ENCODE measurements at places on chromosomes 6 and 20.

DNA sequence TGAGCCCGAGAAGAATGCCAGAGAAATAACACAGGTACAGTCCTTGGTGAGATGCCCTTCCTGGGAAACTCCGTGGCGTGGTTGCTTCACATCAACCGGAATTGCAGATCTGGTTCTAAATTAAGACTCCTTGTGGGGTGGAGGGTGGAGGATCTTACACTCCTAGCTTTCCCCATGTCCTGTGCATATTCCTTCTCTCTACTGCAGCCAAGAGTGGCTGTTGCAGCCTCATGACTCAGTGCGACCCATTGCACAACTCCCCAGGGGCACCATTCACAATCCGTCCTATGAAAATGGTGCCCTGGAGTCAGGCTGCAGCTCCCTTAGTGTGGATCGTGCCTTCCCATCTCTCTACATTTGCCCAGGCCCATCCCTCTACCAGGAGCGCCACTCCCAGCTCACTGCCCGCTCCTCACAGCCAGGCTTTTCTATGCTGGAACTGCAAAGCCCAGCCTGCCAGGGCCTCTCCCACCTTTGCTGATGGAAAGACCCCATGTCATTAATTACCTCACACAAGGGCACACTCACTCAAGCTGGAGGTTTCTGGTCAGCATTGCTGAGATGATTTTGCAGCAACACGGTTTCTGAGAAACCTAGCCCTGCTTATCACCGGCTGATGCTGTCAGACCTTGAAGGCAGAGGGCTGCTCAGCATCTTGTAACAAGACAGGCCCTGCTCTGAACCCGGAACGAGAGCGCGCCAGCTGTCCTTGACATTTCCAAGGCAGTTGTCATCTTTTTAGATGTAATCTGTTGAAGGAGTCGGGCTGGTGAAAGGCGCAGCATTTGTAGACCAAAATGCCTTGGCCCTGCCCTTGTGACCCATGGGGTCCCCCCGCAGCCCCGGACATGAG, 39.7 kb downstream of the SIRPA start:
- DNase-seq: peak; percentile 88

GRCh38 chr20:17971300-17972013, 2.6 kb downstream of the MGME1 start:
- DNase-seq: no peak

- DNase-seq: no peak
Measured at GRCh38 chr20:33113387-33113908, 34.0 kb downstream of the BPIFB4 start.

DNA sequence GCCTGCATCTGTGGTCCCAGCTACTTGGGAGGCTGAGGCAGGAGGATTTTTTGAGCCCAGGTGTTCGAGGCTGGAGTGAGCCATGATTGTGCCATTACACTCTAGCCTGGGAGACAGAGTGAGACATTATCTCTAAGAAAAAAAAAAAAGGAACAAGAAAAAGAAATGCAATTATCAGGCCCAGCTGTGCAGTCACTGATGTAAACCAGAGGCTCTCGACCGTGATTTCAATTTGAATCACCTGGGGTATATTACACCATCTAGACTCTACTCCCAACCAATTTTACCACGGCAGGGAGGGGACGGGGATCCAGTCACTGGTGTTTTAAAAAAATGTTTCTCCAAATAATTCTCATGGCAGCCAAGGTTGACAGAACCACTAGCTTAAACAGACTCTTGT, 48.8 kb upstream of the NKX2-2 start:
- no peak for DNase-seq

DNA sequence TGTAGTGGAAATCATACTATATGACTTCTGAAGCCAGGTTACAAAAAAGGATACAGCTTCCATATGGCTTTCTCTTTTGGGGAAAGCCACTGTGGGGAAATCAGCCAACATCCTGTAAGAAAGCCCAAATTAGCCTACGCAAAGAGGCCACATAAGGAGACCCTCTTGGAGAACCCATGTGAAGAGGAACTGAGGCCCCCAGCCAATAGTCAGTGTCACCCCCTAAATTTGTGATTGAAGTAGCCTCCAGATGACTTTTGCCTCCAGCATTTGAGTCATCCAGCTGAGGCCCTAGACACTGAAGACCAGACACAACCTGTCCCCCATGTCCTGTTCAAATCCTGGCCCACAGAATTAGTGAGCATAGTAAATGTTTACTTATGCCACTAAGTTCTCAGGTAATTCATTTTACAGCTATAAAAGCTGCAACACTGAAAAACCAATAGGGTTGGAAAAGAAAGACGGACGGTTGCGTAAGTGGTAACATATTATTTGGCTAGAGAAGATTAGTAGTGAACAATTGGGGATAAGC, 60.4 kb downstream of the HMGCLL1 start:
- DNase-seq: no peak

DNA sequence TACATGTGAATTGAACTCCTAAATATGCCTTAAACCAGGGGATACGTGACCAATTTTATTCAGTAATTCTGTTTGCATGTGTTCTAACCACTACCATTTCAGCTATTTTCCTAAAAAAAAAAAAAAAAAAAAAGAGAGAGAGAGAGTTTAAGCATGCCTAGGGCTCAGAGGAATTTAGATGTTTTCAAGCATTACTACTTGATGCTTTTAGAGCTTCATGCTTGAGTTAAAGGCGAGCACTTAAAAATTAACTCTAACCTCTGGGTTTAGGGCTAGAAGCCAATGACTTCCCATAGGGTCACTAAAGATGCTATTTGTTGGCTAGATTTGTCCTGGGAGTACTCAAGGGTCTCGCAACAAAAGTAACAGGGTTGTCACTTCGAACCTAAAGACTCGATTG, 217.7 kb downstream of the ATXN1 start:
- DNase-seq: no peak

DNA sequence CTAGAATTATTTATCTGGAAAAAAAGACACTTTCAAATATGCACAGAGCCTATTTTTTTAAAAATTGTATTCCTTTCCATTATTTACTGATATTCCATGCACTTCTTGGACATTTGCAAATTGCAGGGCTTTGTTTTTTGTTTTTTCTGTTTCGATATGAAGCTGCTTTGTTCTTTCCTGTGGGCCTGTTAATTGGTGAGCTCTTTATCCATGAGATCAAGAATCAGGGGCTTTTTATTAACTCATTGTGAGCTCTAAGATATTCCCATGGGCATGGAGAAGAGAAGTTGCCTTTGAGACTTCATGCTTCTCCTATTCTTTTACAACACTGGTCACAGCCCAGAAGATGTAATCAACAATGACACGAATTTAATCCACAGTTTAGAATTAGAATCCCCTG, 145.1 kb downstream of the SAMD5 start:
- no peak for DNase-seq

DNA sequence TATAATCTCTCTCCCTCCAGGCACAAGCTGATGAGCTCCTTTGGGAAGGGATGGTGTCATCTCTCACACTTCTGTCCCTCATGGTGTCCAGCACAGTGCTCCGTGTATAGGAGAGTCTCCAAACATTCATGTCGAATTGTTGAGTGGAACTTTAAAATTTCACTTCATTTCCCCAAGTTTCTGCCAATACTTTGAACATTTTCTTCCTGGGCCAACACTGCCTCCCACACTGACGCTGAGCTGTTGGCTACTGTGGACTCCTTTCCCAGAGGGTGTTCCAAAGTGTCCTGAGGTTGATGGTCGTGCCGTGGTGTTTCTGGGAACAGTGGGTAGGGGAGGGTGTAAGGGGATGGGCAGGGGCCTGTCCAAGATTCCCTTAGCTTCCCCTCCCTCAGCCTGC, 122.7 kb downstream of the TIAM2 start:
- no peak for DNase-seq

DNA sequence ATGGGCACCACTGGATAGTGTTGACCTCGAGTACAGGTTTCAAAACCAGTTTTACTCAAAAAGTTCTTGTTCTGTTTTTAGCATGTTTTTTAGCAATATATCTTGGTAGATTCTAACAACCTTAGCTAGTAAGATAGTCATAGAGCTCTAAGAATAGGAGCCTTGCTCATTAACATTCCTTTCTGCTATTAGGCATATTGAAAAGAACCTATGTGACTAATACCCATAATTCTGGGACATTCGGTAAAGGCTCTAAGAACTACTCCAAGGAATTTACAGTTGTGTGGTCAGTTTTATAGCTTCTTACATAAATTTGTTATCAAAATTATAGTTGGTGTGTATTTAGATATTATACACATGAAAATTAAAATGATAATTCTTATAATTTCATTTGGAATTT, 11.6 kb downstream of the SLC9A8 start:
- peak; percentile 9 for DNase-seq

GRCh38 chr6:30206152-30206551, 7.1 kb downstream of the TRIM26 start:
- DNase-seq: no peak

DNA sequence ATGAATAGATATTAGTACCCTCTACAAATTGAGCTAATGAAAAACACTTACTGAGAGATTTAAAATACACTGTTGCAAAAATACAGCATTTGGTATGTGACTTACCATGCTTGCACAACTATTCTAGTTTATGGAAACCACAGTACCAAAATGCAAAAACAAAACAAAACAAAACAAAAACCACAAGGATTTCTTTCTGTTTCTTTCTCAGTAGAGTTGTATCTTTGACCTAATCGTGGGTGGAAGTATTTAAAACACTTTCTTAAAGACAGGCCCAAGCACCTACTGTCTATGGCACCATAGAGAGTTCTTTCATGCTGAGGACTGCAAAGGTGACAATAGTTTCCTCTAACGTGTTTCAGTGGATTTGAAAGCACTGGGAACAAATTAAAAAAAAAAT, 95.3 kb upstream of the C6orf118 start:
- DNase-seq: no peak

- no peak for DNase-seq
Measured at GRCh38 chr6:112557961-112558360, 210.8 kb downstream of the RFPL4B start.

- no peak for DNase-seq
Measured at GRCh38 chr20:34871966-34872621, 562 bp downstream of the GGT7 start.

DNA sequence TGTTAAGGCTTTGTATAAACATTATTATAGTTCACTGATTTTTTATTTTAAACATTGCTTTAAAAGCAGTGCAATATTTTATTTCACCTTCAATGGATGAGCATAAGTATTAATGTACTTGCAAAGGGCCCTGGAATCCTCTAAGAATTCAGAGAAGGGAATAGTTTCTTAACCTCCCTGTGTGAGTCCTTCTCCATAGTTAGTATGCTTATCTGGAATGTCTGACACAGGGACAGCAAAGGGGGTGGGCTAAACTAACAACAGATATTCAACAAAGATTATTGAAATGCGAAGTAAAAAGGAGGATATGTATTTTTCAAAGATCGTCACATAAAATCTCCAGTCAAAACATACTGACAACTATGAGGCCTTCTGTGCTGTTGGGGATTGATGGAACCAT, 300.4 kb downstream of the CENPW start:
- no peak for DNase-seq

DNA sequence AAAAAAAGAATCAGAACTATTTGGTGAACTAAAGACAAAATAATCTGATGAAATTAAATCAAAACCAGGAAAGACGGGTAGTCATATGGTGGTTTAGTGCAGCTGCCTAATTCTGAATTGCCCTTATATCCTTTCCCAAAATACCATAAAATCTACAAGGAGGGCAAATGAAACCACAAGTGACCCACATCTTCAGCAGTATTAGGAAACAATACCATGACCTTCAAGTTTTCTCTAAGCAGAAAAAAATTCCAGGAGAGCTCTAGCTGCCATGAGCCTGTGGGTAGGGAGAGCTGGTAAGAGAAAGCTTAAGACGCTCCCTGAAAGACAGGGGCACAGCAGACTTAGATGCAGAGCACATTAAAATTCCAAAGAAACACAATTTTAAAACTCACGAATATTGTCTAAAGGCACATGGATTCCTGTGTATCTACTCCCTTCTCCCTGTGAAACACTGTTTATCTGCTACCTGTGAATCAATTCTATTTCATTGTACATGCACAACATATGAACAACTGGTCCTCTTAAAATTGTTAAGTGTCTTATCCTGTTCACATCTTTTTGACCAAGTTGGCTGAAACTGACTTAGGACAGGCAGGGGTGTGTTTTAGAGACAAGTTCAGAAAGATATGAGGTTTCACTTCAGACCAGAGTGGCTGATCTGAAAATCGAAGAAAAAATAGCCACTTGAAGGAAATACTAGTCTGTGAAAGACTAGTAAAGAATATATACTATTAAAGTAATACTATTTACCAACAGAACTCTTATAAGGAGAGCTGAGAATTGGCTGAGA, 153.6 kb upstream of the SHLD1 start:
- DNase-seq: no peak

GRCh38 chr20:42432496-42433334, 757.0 kb downstream of the PTPRT start:
- no peak for DNase-seq

DNA sequence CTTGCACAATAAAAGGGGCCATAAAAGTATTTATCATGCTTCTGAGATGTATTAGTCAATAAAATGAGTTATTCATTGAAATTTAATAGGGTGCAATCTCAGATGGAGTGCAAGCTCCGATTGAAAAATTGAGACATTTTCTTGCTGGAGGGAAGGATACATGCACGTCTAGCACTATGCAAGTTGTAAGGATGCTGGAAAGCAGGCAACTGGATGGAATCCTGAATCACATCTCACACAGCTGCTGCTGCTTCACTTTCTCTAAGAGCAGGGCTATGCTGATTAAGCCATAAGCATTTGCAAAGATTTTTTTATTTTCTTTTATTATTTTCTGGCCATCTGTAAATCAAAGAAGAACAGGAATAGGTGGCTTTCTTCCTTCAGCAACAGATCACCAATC, 308.8 kb upstream of the EPHA7 start:
- no peak for DNase-seq

DNA sequence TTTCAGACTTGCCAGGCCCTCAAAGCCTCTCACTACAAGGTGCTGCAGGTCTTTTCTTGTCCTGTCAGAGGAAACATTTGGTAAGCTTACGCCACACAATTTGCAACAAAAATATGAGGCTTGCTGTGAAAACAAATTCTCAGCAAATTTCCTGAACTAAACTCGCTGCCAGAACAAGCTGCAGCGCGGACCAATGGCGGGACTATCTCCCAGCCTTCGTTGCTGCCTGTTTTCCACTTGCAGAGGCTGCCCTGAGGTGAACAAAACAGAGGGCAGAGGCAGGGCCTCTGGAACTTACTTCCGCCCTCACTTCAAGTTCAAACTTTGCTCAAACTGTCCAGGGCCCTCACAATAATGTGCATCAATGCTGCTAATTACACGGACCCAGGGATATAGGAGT, 12.4 kb downstream of the UQCC2 start:
- no peak for DNase-seq

DNA sequence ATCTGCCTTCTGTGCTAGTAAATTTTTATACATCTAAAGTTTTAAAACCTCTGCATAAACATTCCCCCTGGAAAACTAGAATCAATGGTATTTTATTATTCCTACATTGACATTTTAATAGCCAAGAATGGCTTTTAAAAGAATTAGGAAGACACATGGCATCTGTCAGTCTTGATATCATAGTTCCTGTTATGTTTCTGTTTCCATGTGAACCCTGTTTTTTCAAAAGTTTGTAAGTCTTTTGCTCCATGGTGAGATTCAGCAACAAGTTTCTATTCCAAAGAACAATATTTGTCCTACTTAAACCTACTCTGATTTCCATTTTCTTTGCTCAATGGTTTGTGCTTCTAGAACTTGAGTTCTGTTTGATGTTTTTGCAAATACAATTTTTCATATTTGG, 95.2 kb downstream of the PLEKHG1 start:
- no peak for DNase-seq

Data from GM04504 (cell line).